ENCODE measurements at places on chromosomes 12 and 14. TPM values are rescaled to one million over a fixed set of nuclear protein-coding genes. Genes with fewer than 3 reads are reported as not detected.
A peak's percentile ranks its signal among the peaks of the same experiment; 100 is the strongest.

GRCh38 chr14:36229262-36229661 is 52.7 kb upstream of the PTCSC3 start:
- DNase-seq: no peak

DNA sequence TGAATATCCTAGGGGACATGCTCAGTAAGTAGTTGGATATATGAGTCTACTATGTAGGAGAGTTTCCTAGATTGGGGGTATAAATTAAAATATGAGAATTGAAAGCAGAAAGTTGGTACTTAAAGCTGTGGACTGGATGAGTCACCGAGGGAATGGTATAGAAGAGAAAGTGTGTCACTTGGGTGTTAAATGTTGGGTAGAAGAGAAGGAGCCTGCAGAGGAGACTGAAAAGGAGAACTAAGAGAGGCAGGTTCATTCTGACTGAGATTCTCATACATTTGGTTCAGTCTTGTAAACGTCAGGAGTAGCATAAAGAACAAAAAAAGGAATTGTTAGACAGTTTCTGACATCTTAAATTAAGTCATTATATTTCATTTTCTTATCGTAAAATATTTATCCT is 19.9 kb downstream of the LRRC9 start:
- no peak for DNase-seq

DNA sequence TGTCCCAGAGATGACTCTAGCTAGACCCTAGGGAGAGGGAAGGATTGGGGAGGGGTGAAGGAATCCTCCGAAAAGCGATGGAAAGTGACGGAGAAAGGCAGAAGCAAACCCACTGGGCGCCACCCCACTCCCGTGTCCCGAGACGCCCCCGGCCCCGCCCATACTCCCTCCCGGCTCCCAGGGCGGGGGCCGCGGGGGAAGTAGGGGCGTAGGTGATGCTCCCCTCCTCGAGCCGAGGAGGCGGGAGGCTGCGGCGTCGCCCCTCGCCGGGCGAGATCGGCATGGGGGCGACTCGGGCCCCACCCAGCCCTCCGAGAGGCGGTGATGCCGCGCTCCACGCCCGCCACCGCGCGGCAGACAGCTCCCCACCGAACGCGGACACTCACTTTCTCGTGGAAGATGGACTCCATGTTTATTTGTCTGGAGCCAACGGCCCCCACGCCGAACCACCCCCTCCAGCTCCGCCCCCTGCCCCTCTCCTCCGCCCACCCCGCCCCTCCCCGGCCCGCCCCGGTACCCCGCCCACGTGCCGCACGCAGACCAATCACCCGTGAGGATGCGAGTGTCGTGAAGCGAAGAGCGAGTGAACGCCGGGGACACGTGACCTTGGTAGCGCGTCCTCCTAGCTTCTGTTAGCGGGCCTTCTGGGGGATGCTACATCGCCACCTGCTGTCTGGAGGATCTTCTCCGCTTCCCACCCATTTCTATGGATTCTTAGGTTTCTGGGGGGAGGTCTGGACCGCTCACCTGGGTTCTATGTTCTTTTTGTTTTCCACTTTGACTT is at the start of gene ATXN3:
Gene ATXN3, minus strand, starts transcription at position 440 of the 784 bp plus-strand sequence. Its CDS starts 30 bp downstream, at position 410.
- peak; percentile 93 for DNase-seq

DNA sequence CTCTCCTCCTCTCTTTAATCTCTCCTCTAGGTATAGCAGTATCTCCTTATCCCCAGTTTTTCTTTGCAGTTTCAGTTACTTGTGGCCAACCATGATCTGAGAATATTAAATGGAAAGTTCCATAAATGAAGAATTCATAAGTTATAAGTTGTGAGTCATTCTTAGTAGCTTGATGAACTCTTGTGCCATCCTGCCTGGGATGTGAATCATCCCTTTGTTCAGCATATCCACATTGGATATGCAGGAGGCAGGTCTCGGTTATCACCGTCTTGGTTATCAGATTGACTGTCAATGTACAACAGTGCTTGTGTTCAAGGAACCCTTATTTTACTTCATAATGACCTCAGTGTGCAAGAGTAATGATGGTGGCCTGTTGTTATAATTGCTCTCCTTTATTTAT is 134.0 kb downstream of the TMEM117 start:
- DNase-seq: no peak

DNA sequence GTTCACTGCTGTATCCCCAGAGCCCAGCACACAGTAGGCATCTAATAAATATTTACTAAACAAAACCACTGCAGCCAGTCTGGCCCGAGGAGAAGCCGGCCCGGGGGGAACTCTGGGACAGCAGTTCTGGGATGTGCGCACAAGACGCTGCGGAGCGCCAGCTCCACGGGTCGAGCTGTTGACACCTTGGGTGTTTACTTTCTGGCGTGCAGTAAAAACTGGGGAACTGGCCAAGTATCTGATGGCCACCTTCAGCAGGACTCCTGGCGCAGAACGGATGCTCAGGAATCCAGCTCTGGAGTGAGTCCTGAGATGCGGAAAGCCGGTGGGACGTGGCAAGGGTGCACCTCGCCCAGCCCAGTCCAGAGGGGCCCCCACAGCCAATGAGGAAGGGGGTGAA is 65.6 kb downstream of the NCOR2 start:
- DNase-seq: no peak

DNA sequence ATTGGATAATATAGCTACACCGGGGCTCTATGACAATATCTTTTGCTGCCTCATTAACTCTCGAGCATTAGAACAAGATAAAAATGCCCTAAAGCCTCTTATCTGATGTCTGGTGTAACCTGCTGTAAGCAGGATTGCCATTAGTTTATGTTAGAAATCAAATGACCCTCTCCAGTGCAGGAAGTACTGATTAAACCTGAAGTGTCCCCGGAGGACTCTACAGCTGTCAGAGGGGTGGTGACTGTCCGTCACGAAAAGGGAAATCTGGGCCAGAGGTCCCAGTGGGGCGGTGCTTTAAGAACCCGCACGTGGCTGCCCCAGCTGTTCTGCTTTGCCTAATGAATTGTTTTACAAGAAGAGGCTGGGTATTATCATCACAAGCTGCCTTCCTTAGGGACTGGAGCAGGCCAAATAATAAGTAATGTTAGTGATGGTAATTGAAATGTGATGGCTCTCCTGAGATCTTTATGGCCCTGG is 55.7 kb downstream of the LIN52 start:
- DNase-seq: no peak

GRCh38 chr12:227286-227915 is 13.4 kb upstream of the SLC6A12 start:
- no peak for DNase-seq

The LHX5 gene
- not detected for total RNA-seq

The PGF gene
- total RNA-seq: 529 TPM

The MMP17 gene
- 24.3 TPM for total RNA-seq

The SLC6A12 gene
- total RNA-seq: 0.70 TPM

Data from glomerular endothelial cell (primary cell).